ENCODE measurements at places on chromosomes 6 and 20. TPM values are rescaled to one million over a fixed set of nuclear protein-coding genes. Genes with fewer than 3 reads are reported as not detected.

TTK gene
- total RNA-seq: 54.8 TPM

METTL24 gene
- total RNA-seq: not detected

C6orf58 gene
- total RNA-seq: not detected

AVP gene
- not detected for total RNA-seq

KCNK15 gene
- not detected for total RNA-seq

RWDD1 gene
- total RNA-seq: 30.6 TPM

ARFGAP1 gene
- total RNA-seq: 119 TPM

AIF1 gene
- not detected for total RNA-seq

SCUBE3 gene
- total RNA-seq: 0.22 TPM

PHF1 gene
- 35.2 TPM for total RNA-seq

PCK1 gene
- not detected for total RNA-seq

SEMG1 gene
- not detected for total RNA-seq

TRIM15 gene
- not detected for total RNA-seq

GABRR1 gene
- total RNA-seq: not detected

PDYN gene
- not detected for total RNA-seq

ENPP4 gene
- 1.1 TPM for total RNA-seq

All from placental pericyte (primary cell).